H9 (cell line): ENCODE measurements at places on chromosomes 6 and 20. TPM values are rescaled to one million over a fixed set of nuclear protein-coding genes. Genes with fewer than 3 reads are reported as not detected.

Gene HFE
- 0.29 and 0.98 TPM in 2 replicates for total RNA-seq

Gene ULBP2
- not detected in 2 replicates for total RNA-seq

Gene DAAM2
- 1.0 and 1.1 TPM in 2 replicates for total RNA-seq

Gene PTCRA
- not detected in 2 replicates for total RNA-seq

Gene STMND1
- total RNA-seq: not detected in 2 replicates

Gene TFAP2D
- not detected in 2 replicates for total RNA-seq

DNA sequence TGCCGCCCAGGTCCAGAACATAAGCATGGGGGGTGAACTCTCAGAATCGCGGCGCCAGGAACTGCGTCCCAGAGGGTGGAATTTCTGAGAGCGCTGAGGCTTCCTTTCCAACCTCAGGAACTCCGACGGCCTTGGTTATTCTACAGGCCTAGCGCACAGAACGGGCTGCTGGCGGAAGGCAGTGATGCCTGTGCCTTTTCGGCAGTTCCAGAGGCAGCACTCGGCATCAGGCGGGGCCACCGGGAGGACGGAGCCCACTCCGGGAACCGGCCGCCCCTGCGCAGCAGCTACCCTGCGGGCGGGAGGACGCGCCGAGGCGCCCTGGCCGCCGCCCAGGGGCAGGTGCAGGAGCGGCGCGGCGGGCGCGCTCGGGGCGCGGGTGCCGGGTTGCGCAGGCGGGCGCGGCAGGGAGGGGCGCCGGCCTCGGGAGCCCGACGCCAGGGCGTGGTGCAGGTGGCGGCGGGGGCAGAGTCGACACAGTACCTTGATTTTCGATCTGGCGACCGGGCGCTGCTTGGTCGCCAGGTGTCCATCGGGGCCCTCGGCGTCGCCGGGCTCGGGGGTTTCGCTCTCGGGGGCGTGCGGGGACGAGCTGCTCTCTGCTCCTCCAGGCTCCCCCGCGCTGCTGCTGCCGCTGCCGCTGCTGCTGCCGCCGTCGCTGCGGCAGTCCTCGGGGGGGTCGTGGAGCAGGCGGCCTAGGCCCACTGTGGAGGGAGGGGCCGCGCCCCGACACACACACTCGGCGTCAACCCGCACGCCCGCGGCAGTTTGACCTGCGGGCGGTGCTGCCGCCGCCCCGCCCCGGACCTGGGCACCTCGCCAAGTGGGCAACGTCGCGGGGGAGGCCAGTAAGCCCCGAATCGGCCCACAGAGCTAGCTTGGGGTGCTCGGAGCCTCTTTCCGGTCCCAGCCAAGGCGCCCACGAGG is 1.3 kb downstream of the OVOL2 start:
- no peaks in the 10 kb centered on the region; the same call in 2 of the 3 replicates for H3K36me3 ChIP-seq
- peak overlapping the region; percentile 62 for H3K4me3 ChIP-seq
- no peaks in the 10 kb centered on the region for H3K4me1 ChIP-seq
- H3K27me3 ChIP-seq: no peaks in the 10 kb centered on the region; the same call in 1 of the 2 replicates

DNA sequence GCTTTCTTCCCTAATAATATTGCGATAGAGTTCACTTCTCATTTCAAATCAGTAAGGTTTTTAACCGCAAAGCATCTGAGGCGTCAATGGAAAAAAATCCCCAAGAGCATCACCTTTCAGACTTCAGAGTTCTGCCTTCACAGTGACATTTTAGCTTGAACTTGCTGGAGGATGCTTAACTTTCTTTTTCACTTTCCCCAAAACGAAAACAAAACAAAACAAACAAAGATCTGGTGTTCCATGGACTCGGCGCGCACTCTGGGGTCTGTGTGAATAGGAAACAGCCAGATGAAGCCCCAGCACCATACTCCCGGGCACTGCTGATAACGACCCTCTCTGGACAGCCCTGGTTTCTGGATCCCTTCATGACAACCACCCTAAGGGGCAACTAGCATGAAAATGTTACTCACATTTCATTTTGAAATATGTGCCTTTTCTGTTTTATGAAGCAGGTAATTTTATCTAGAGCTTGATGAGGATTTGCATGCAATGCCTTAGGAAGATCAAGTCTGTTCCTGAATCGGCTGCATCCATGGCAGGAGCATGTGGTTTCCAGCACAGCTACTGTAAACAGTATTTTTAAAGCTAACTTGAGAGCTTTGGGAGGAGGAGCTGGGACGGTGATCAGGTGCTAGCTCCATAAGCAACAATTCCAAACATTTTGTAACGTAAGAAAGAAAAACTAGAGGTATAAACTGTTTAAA is 44.5 kb downstream of the RAMACL start:
- H3K27ac ChIP-seq: no peak overlapping the region
- DNase-seq: no peak
- H3K36me3 ChIP-seq: no peaks in the 10 kb centered on the region; the same call in 2 of the 3 replicates
- peaks cover 10% of the 10 kb centered on the region for H3K4me1 ChIP-seq

DNA sequence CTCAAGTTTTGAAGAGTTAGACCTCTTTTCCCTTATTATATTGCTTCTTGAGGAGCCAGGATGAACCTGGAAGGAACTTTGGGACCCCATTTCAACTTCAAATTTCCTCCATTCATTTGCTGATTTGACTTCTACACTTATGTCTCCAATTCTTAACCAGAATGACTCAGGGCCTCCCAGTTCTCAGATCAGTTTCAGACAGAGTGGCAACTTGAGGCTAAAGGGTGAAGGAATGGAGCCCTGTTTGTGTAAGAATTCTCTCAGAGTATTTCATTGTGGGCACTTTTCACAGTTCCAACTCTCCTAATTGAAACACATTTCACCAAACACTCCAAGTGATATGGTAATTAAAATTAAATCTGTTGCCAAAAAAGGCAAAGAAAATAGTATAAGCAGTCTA is 109.0 kb upstream of the FLRT3 start:
- H3K36me3 ChIP-seq: 0 out of 2 replicates have a peak, but pooled peaks cover under 1% of the 10 kb centered on the region
- H3K27me3 ChIP-seq: no peaks in the 10 kb centered on the region
- no peak overlapping the region for H3K27ac ChIP-seq
- DNase-seq: no peak
- no peaks in the 10 kb centered on the region; the same call in 1 of the 2 replicates for H3K4me1 ChIP-seq

DNA sequence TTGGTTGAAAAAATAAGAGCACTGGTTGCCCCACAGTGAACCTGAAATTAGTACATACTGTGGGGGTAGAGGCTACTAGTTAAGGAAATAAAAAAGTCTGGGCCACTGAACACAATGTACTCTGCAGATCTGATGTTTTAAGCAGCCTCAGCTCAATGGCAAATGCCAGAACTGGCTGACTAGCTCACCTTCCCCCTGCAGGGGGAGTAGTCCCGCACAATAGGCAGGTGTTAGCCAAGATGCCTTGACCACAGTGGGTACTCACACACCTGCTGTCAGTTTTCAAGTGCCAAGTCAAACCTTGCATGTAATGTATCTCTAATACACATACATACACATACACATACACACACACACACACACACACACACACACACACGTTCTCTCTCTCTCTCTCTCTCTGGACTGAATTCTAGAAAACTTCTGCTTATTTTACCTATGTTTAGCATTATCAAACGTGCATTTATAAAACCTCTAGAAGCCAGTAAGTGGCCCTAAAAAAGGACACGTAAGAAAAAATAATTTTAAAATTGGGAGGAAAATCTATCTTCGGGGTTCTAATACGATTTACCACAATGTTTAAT is 36.1 kb downstream of the GMDS start:
- H3K36me3 ChIP-seq: peaks cover 4% of the 10 kb centered on the region; the same call in 1 of the 2 replicates
- H3K4me3 ChIP-seq: no peak overlapping the region
- no peaks in the 10 kb centered on the region for H3K27me3 ChIP-seq
- no peaks in the 10 kb centered on the region; the same call in 1 of the 2 replicates for H3K4me1 ChIP-seq
- H3K27ac ChIP-seq: no peak overlapping the region

GRCh38 chr6:143885116-143885515 is 20.8 kb downstream of the ZC2HC1B start:
- no peak overlapping the region for H3K27ac ChIP-seq
- H3K27me3 ChIP-seq: no peaks in the 10 kb centered on the region
- no peak overlapping the region for H3K4me3 ChIP-seq
- peak; percentile 33 for DNase-seq

GRCh38 chr6:20353134-20353533 is 48.5 kb upstream of the E2F3 start:
- H3K27ac ChIP-seq: no peak overlapping the region
- DNase-seq: no peak
- H3K27me3 ChIP-seq: no peaks in the 10 kb centered on the region
- no peaks in the 10 kb centered on the region for H3K4me1 ChIP-seq
- 0 out of 2 replicates have a peak, but pooled peaks cover 2% of the 10 kb centered on the region for H3K36me3 ChIP-seq

GRCh38 chr20:1397710-1398109 is 4.9 kb upstream of the FKBP1A start:
- H3K4me3 ChIP-seq: no peak overlapping the region
- no peaks in the 10 kb centered on the region; the same call in 1 of the 2 replicates for H3K27me3 ChIP-seq
- no peak overlapping the region for H3K27ac ChIP-seq
- H3K36me3 ChIP-seq: no peaks in the 10 kb centered on the region
- no peak for DNase-seq

- no peak overlapping the region for H3K27ac ChIP-seq
- DNase-seq: no peak
- no peak overlapping the region for H3K4me3 ChIP-seq
- no peaks in the 10 kb centered on the region for H3K36me3 ChIP-seq
Measured at GRCh38 chr6:82870582-82871172, 195.0 kb downstream of the UBE3D start.

GRCh38 chr6:146028851-146029572 is at the start of gene GRM1:
GRM1 (plus strand) TSS chr6:146029062; CDS start chr6:146029518, 456 bp downstream.
- H3K27me3 ChIP-seq: peaks cover 6% of the 10 kb centered on the region
- H3K36me3 ChIP-seq: no peaks in the 10 kb centered on the region
- no peak within 1 kb of the TSS for H3K27ac ChIP-seq
- DNase-seq: peak; percentile 31
- H3K4me3 ChIP-seq: peak within 1 kb of the TSS; percentile 87

DNA sequence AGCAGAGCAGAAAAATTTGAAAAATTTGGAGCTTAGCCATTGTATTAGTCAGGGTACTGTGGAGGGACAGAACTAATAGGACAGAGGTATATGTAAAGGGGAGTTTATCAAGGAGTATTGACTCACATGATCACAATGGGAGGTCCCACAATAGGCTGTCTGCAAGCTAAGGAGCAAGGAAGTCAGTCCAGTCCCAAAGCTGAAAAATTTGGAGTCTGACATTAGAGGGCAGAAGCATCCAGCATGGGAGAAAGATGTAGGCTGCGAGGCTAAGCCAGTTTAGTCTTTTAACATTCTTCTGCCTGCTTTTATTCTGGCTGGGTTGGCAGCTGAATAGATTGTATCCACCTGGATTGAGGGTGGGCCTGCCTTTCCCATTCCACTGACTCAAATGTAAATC is 82.0 kb downstream of the SMPDL3A start:
- no peaks in the 10 kb centered on the region for H3K27me3 ChIP-seq
- H3K27ac ChIP-seq: no peak overlapping the region
- no peak for DNase-seq
- H3K36me3 ChIP-seq: no peaks in the 10 kb centered on the region

- H3K36me3 ChIP-seq: no peaks in the 10 kb centered on the region
- no peak overlapping the region for H3K4me3 ChIP-seq
- H3K27ac ChIP-seq: no peak overlapping the region
- DNase-seq: no peak
- H3K4me1 ChIP-seq: no peaks in the 10 kb centered on the region; the same call in 1 of the 2 replicates
- H3K27me3 ChIP-seq: no peaks in the 10 kb centered on the region
Measured at GRCh38 chr20:46798430-46798829, 89.0 kb downstream of the SLC2A10 start.

GRCh38 chr6:151154418-151154817 is 85.3 kb upstream of the AKAP12 start:
- H3K27me3 ChIP-seq: no peaks in the 10 kb centered on the region
- no peaks in the 10 kb centered on the region for H3K36me3 ChIP-seq
- no peak overlapping the region for H3K4me3 ChIP-seq
- H3K27ac ChIP-seq: no peak overlapping the region

DNA sequence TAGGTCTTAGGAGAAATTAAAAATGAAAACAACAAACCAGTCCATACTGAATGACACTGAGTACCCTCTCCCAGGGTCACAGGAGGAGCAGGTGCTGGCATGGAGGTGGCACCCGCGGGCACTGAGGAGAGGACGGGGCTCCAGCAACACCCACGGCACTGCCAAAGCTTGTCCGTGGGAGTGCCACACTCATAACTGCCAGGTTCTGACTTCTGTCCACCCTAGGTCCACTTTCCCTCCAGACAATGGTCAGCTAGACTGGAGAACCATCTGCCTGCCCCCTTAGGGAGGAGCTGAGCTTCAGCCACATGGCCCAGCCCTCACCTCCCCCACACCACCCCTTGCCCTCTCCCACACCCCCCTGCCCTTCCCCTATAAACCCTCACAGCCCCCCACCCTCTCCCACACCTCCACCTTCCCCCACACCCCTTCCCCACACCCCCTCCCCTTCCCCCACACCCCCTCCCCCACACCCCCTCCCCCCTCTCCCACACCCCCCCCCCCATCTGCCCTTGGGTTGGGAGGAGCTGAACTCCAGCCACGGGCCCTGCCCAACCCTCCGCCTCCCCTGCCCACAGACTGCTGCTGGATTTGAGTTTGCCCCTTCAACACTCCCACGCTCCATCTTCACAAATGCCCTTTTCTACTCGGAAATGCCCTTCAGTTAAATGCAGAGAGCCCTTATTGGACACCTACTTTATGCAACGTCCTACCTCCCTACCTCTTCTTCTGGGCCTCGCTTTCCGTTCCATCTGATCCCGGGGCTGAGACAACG is 129.6 kb downstream of the TAF4 start:
- H3K36me3 ChIP-seq: peaks cover 3% of the 10 kb centered on the region; the same call in 1 of the 3 replicates
- H3K27me3 ChIP-seq: no peaks in the 10 kb centered on the region
- H3K4me1 ChIP-seq: no peaks in the 10 kb centered on the region
- no peak overlapping the region for H3K27ac ChIP-seq

- no peaks in the 10 kb centered on the region for H3K27me3 ChIP-seq
- no peak overlapping the region for H3K4me3 ChIP-seq
- no peaks in the 10 kb centered on the region for H3K36me3 ChIP-seq
- no peak overlapping the region for H3K27ac ChIP-seq
Measured at GRCh38 chr6:9467741-9468140, 947.1 kb downstream of the TFAP2A start.

DNA sequence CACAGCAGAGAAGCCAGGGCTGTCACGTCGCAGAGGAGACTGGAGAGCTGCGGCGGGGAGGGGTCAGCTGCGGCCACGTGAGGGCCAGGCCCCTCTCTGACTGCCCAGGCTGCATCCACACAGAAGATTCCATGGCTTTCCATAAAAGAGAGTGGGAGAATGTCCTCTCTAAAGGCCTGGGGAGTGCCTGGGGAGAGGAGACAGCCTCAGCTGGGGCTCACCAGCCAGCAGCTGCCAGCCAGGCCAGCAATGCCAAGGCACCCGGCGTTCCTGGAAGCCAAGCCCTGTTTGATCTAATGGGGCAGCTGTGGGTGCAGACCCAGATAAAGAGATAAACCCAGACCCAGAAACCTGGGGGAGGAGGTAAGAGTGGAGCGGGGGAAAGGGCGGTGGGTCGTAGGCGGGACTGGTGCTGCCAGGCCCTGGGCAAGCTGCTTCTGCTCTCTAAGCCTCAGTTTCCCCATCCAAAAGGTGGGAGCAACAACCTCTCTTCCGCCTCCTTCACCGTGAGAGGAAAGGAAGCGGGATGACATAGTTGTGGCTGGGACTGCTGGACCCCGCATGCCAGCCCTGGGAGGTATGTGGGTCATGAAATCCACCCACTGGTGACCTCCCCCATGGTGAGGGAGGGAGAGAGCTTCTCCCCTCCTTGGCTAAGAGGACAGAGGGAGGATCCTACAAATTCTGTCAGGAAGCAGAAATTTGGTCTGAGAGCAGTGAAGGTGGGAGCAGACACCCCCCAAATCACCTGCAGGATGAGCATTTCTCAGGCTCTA is 3.1 kb upstream of the OSBPL2 start:
- no peak overlapping the region for H3K4me3 ChIP-seq
- H3K36me3 ChIP-seq: peaks cover 1% of the 10 kb centered on the region; the same call in 1 of the 2 replicates
- H3K27me3 ChIP-seq: no peaks in the 10 kb centered on the region
- no peak overlapping the region for H3K27ac ChIP-seq
- no peak for DNase-seq

- no peak overlapping the region for H3K27ac ChIP-seq
- H3K36me3 ChIP-seq: peaks cover 37% of the 10 kb centered on the region
- no peaks in the 10 kb centered on the region for H3K27me3 ChIP-seq
- no peaks in the 10 kb centered on the region for H3K4me1 ChIP-seq
- no peak overlapping the region for H3K4me3 ChIP-seq
Measured at GRCh38 chr6:35609588-35609987, 79.1 kb downstream of the FKBP5 start.
